ENCODE measurements at places on chromosomes 1 and 21.
A peak's percentile ranks its signal among the peaks of the same experiment; 100 is the strongest.

- DNase-seq, result no peak
These were observed 2212.8 kb downstream of the MRPL39 start for GRCh38 chr21:23394458-23394857.

DNA sequence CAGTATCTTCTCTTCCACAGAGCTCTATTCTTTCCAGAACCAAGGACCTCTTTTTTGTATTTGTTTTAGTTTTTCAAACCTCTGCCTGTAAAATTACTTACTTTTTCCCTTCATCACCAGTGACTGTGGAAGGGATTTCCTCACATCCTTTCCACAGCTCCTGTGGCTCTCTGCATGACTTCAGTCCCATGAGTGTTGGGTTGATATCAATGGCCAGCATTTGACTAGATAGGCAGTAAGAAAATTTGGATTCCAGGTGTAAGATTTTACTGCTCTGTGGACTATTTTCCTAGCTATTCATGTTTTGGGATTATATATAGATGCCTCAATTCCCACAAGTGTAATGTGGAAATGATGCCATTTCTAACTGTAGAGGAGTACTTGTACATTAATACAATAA lies 171.5 kb upstream of the PTBP2 start:
- DNase-seq, result no peak

DNA sequence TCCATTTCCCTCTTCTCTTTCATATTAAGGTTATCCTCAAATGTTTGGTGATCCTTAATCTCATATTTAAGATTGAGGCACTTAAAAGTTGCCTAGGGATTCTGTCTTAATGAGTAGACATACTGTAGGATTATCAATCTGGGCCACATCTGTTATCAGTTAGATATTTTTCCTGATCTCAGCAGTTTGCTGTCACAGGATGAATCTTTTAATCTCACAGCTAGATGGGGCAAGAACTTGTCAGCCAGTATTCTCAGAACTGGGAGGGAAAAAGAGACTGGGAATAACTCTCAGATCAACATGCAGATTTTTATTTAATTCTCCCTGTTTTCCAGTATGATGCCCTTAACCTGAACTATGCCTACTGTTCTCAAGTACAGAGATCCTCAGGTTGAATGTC lies 14.0 kb downstream of the ZNF644 start:
- DNase-seq, result no peak

DNA sequence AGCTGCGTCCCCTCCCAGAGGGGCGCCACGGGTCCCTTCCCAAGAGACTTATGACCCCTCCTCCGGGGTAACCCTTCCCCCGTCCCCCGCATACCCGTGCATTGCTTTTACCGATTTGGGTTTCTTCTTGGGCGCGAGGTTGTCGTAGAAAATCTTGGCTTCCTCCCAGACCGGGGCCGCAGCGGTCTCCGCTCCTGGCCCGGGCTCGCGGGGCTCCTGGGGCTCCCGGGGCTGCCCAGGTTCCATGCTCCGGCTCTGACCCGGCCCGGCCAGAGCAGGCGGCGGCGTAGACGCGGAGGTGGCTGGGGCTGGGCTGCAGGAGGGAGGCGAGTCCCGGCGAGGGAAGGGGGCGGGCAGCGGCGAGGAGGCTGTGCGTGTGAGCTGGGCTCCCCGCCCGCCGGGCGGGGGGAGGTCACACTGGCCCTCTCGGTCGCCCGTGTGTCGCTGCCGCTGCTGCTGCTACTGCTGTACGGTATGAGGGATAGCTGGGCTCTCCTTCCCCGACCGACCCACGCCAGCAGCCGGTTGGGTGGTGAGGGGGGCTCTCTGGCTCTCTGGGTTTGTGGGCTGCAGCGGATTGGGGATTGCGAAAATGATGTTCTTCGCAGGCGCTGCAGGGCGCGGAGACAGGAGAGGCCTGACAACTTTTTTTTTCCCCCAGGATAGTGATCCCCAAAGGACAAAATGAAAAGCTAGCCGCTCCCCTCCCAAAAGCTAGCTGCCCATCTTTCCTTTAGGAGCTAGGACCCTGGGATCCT lies at the start of gene NT5C1A:
NT5C1A (minus strand) TSS at position 315 of the 758 bp plus-strand sequence; CDS start at position 246, 69 bp downstream.
- peak; percentile 31 for DNase-seq

GRCh38 chr1:8170059-8170835 lies 144.1 kb upstream of the ERRFI1 start:
- DNase-seq, result no peak

DNA sequence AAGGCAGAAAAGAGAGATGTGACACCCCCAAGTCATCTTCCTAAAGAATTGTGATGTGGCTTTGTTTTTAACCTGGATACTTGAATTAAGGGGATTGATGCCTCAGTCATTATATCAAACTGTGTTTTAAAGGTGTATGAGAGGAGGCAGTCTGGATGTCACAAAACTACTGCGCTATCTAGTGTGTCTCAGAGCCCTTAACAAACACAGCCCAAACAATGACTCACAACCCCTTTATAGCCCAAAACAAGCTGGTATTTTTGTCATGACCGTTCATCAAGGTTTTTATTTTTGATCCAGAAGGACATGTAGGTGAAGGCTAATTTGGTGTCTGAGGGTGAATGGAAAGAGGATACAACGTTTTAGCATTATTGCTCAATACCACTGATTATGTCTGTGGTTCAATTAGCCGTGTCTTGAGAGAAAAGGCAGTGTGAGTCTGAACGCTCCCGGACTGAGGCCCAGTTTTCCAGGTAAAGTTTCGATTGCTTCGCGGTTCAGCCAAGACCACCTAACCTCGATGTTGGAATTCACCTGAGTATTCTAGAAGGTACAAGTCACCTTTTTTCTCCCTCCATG lies 71.6 kb downstream of the SGIP1 start:
- no peak for DNase-seq

GRCh38 chr1:205458777-205459566 lies 3.1 kb upstream of the BLACAT1 start:
- DNase-seq, result peak; percentile 34

DNA sequence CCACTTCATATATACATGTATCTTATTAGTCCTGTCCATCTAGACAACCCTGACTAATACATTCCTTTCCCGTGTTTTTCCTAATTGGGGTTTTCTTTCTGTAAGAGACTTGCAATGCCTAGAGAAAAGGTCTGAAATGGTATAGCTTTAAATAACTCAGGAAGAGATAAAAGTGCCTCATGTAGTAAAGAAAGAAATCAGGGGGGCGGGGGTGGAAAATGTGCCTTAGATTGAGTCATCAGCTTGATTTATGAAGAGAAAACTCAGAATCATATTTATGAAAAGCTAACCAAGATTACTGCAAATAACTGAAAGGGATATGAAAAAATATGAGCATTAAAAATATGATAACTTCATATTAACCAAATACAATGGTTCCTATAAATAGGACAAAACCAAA lies 345.8 kb upstream of the CHRM3 start:
- no peak for DNase-seq

- DNase-seq, result peak; percentile 66
These were observed 28.4 kb downstream of the ACP6 start for GRCh38 chr1:147641695-147642592.

DNA sequence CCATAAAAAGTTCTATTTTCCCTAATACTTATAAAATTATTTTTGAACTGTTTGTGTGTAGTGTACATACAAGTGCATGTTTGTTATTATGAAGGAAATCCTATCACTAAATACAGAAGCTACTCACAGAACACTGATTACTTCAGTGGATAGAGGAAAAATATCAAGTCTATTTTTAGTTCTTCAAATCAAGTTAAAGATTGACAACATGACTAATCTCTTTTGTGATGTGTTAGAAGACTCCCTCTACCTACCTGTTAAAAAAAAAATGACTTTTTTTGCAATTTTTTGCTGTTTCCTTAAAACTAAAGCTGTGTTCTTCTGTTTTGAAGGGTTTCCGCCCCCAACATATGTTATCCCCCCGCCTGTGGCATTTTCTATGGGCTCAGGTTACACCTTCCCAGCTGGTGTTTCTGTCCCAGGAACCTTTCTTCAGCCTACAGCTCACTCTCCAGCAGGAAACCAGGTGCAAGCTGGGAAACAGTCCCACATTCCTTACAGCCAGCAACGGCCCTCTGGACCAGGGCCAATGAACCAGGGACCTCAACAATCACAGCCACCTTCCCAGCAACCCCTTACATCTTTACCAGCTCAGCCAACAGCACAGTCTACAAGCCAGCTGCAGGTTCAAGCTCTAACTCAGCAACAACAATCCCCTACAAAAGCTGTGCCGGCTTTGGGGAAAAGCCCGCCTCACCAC lies 45.5 kb downstream of the NCF2 start:
- DNase-seq, result no peak

- DNase-seq, result no peak
These were observed 1.2 kb downstream of the ADAMTS4 start for GRCh38 chr1:161197560-161198193.

- DNase-seq, result no peak
These were observed 74.9 kb downstream of the ADCY10 start for GRCh38 chr1:167839009-167839408.

DNA sequence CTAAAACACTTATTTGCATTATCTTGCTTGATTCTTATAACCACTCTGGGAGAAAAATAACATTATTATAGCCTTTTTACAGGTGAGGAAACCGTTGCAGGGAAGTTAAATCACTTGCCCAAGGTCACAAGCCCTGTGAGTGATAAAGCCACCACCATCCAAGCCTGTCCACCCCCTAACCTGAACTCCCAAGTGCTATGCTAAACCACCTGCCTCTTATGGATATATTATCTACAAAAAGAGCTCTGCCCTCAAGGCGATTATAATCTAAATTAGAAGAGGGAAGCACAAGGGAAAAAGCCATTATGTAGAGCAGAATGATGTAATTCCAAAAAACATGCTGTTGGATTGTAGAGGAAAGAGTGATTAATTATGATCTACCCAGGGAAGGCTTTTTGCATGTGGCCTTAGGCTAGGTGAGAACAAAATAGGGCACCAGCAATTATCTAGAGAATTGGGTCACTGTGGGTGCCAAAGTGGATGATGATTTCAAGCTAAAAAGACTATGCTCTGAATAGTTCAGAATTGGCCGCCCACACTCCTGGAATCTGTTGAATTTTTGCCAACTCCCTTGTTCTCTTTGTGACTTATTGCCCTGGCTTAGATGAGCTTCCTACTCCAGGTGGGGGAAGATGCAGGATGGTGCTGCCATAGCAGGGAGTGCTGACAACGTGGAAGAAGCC lies 205.3 kb downstream of the FGGY start:
- no peak for DNase-seq

DNA sequence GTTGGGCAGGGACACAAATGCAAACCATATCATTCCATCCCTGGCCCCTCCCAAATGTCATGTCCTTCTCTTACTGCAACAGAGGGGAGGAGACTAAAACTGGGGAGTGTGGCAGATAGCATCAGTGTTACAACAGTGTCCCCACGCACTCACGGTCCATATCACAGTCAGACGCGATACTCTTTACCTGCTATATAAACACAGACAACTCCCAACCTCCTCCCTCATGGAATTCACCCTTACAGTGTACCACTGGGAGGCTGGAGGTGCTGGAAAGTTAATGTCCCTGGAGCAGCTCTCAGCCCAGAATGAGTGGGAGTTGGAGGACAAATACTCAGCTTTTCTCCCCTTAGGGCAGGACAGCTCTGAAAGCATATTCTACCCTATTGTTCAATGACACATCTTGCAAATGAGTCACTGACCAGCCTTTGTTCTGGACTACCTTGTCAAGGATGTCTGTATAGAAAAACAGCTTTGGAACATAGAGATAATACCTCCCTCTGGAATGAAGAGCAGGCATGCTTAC lies 445.9 kb downstream of the SETD4 start:
- no peak for DNase-seq

- DNase-seq, result no peak
These were observed 42.3 kb upstream of the ACP6 start for GRCh38 chr1:147712605-147713004.

GRCh38 chr1:33519240-33519884 lies 46.9 kb downstream of the ZSCAN20 start:
- DNase-seq, result no peak

DNA sequence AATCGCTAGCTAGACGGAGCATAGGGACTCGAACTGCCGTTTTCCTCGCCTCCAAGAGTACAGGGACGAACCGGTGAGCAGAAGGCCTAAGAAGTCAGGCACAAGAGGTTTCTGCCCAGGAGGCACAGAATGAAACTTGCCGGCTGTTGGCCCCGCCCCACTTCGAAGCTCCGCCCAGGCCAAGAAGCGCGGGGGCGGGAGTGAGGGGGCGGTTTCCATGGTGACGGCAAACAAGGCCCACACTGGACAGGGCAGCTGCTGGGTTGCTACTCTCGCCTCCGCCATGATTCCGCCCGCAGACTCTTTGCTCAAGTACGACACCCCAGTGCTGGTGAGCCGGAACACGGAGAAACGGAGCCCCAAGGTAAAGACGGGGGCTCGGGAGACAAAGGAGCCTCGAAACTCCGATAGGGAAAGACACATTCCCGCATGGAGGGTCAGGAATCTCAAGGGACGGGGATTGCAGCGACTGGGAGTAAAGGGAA lies at the start of gene DNALI1:
DNALI1 (plus strand) TSS at position 229 of the 485 bp plus-strand sequence; CDS start at position 284, 55 bp downstream.
- no peak for DNase-seq

- peak; percentile 19 for DNase-seq
These were observed 1.8 kb downstream of the DISC1 start for GRCh38 chr1:231628207-231628876.

GRCh38 chr1:68725001-68725752 lies 228.3 kb upstream of the DEPDC1 start:
- no peak for DNase-seq

- no peak for DNase-seq
These were observed 48.3 kb upstream of the NADK start for GRCh38 chr1:1826356-1827088.

DNA sequence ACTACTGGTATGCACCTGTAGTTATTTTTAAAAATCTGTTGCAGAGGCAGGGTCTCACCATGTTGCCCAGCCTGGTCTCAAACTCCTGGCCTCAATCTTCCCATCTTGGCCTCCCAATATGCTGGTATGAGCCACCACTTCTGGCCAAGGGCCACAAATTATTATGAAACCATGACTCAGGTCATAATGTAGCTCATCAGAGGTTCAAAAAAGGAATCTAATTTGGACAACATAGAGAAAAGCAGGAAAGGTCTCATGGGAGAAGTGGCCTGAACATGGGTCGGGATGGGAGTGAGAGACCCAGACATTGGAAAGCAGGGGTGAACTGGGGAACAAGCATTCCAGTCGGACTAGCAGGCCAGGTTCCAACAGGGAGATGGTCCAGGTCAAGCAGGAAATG lies 45.2 kb upstream of the C1orf198 start:
- DNase-seq, result no peak

DNA sequence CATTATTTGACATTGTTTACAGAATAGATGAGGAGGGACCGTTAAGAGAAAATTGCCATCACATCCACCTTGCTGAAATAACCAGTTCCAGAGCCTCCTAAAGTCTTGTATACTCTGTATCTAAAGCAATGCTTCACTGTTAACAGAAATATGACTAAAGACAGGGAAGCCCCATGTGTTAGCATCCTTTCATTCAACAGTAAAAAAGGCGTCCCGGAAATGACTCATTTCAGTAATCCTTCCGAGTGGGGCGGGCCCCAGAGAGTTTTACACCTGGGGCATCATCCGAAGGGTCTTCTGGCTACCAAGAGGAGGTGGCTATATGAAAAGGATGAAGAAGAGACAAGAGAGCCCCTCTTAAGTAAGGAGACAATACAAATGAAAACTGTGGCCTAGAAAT lies 227.2 kb downstream of the SLC45A1 start:
- no peak for DNase-seq
